ENCODE measurements at places on chromosomes 5 and 9. TPM values are rescaled to one million over a fixed set of nuclear protein-coding genes. Genes with fewer than 3 reads are reported as not detected.

Gene SLC36A3
- not detected for total RNA-seq

Gene GTF3C5
- 54.2 TPM for total RNA-seq

Gene GPR151
- not detected for total RNA-seq

Gene CDO1
- total RNA-seq = 127 TPM

Gene GDF9
- total RNA-seq = not detected

Gene FOXD4L4
- not detected for total RNA-seq

Gene KIF12
- total RNA-seq = not detected

Gene HAPLN1
- not detected for total RNA-seq

Gene MTAP
- 26.0 TPM for total RNA-seq

Gene FOXD4
- total RNA-seq = 0.46 TPM

Gene ZBED3
- total RNA-seq = 9.8 TPM

Gene PRRC1
- total RNA-seq = 31.2 TPM

Gene LRRTM2
- total RNA-seq = 0.60 TPM

Gene SHISAL2B
- total RNA-seq = not detected

Gene SLIT3
- 46.3 TPM for total RNA-seq

Gene PSIP1
- 18.4 TPM for total RNA-seq

Gene ADCY2
- 1.1 TPM for total RNA-seq

Gene ATOSB
- total RNA-seq = 14.9 TPM

Gene IRF1
- 131 TPM for total RNA-seq

Gene CNTNAP3B
- 101 TPM for total RNA-seq

Gene BDP1
- 38.5 TPM for total RNA-seq

Gene BARHL1
- total RNA-seq = not detected

Gene NUTM2F
- total RNA-seq = not detected

Gene MAN2A1
- total RNA-seq = 38.3 TPM

Gene FBN2
- total RNA-seq = 0.63 TPM

Gene GRXCR2
- not detected for total RNA-seq

Gene CCDC192
- 0.56 TPM for total RNA-seq

Gene DND1
- total RNA-seq = 0.84 TPM

Gene CA9
- total RNA-seq = 35.4 TPM

Gene N4BP3
- 3.5 TPM for total RNA-seq

Gene SPINK5
- 3.2 TPM for total RNA-seq

Gene PPP3R2
- total RNA-seq = not detected

Gene PCDHGA3
- total RNA-seq = 2.6 TPM

Gene ZNF483
- 11.9 TPM for total RNA-seq

Gene LRRC19
- total RNA-seq = not detected

Gene SH2D3C
- 20.8 TPM for total RNA-seq

Gene SLC34A1
- not detected for total RNA-seq

Gene ANKRD33B
- total RNA-seq = 6.2 TPM

Gene SHOC1
- not detected for total RNA-seq

Gene FAM163B
- total RNA-seq = not detected

Gene ECM2
- total RNA-seq = 45.6 TPM

Gene ADAMTS19
- total RNA-seq = 0.19 TPM

Gene KIF24
- 0.65 TPM for total RNA-seq

Gene TMEM38B
- 13.8 TPM for total RNA-seq

Gene PLPPR1
- not detected for total RNA-seq

Gene TRAF1
- 9.0 TPM for total RNA-seq

Measured in omental fat pad (tissue), 4 donors.